ENCODE measurements at places on chromosomes 11 and 22. TPM values are rescaled to one million over a fixed set of nuclear protein-coding genes. Genes with fewer than 3 reads are reported as not detected.

KRTAP5-1 gene
- not detected for total RNA-seq

KCTD17 gene
- total RNA-seq = 24.2 TPM

APOC3 gene
- total RNA-seq = not detected

SORL1 gene
- total RNA-seq = 74.0 TPM

GRCh38 chr11:72305891-72306585 is 62.1 kb upstream of the PHOX2A start:
- DNase-seq = no peak
- H3K36me3 ChIP-seq = peaks cover 53% of the 10 kb centered on the region
- no peaks in the 10 kb centered on the region for H3K27me3 ChIP-seq
- H3K27ac ChIP-seq = no peak overlapping the region
- no peak overlapping the region for H3K4me3 ChIP-seq
- no peaks in the 10 kb centered on the region for H3K4me1 ChIP-seq

MPZL2 gene
- total RNA-seq = 85.3 TPM

C22orf42 gene
- total RNA-seq = not detected

C11orf52 gene
- total RNA-seq = 14.6 TPM

- H3K27ac ChIP-seq = no peak overlapping the region
- DNase-seq = no peak
- H3K36me3 ChIP-seq = peaks cover 100% of the 10 kb centered on the region
- no peak overlapping the region for H3K4me3 ChIP-seq
Observed at GRCh38 chr22:29336751-29337490, 21.4 kb upstream of the RASL10A start.

DNA sequence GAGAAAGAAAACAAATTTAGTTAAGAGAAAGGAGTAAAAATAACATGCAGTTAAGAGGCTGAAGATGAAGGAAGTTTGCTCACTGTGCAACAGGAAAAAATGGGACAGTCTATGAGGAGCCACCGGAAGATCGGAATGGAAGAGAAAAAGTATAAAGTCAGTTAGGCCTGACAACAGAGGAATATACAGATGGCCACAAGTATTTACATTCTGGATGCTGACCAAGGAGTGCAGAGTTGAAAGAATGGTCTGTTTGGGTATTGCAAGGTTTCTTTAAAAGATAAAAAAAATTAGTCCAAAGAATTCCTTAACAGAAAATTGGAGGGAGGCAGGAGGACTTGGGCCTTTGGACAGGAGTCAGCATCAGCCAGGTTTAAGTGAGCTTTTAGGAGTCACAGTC is 37.5 kb downstream of the RBFOX2 start:
- H3K4me1 ChIP-seq = peaks cover 11% of the 10 kb centered on the region
- H3K4me3 ChIP-seq = no peak overlapping the region
- no peak for DNase-seq
- no peaks in the 10 kb centered on the region for H3K36me3 ChIP-seq

DNA sequence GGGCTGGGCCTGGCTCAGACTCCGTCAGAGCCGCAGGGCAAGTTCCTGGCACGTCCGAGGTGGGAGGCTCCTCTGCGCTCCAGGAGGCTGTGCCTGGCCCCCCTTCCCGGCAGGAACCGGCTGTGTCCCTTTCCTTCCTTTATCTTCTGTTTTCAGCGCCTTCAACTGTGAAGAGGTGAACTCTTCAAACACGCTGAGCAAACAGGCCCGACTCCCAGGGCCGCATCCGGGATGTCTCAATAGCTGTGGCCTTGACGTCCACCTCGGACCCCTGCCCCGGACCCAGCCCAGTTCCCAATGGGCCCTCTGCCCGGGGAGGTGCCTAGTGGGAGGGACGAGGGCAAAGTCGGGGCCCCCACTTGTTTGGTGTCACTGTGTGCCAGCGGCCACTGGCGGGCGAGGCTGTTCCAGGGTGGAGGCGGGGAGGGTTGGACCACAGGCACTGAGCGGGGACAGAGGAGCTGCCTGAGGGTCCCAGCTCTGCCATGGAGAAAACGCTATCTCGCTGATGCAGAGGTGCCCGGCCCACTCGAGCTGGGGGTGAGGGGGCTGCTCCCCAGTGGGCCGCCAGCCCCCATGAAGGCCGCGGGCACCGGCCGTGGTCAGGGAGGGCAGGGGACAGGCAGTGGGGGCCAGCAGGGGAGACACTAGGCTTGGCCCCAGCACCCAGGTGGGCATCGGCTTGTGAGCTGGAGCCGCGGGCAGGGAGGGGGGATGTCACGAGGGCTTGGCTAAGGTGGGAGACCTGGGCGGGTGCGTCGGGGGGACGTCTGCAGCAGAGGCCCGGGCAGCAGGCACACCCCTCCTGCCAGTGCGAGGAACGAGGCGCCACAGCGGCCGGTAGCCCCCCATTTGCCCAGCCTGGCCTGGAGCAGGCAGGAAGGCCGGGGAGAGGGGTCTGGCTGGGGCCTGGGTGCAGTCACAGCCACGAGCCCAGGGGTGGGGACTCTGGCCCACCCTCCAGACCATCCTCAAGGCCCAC is 2.7 kb upstream of the MUC5B start:
- H3K36me3 ChIP-seq = no peaks in the 10 kb centered on the region
- peaks cover 60% of the 10 kb centered on the region for H3K27me3 ChIP-seq
- H3K4me1 ChIP-seq = no peaks in the 10 kb centered on the region
- DNase-seq = peak; percentile 50
- no peak overlapping the region for H3K27ac ChIP-seq

ART1 gene
- total RNA-seq = 1.0 TPM

- peak overlapping the region; percentile 99 for H3K27ac ChIP-seq
- no peaks in the 10 kb centered on the region for H3K27me3 ChIP-seq
- no peak for DNase-seq
- peak overlapping the region; percentile 85 for H3K4me3 ChIP-seq
- H3K36me3 ChIP-seq = peaks cover 36% of the 10 kb centered on the region
Observed at GRCh38 chr11:61362542-61362875, 335 bp downstream of the TMEM138 start.

All from lower lobe of right lung (tissue), 2 donors.